ENCODE measurements at places on chromosomes 4 and X. TPM values are rescaled to one million over a fixed set of nuclear protein-coding genes. Genes with fewer than 3 reads are reported as not detected.

FGFR3 gene
- total RNA-seq = not detected

RGS12 gene
- 1.9 TPM for total RNA-seq

FAM47A gene
- not detected for total RNA-seq

LIMCH1 gene
- total RNA-seq = not detected

WNK3 gene
- total RNA-seq = 0.33 TPM

ZNF157 gene
- 0.61 TPM for total RNA-seq

LGI2 gene
- not detected for total RNA-seq

PALLD gene
- total RNA-seq = 11.0 TPM

DNA sequence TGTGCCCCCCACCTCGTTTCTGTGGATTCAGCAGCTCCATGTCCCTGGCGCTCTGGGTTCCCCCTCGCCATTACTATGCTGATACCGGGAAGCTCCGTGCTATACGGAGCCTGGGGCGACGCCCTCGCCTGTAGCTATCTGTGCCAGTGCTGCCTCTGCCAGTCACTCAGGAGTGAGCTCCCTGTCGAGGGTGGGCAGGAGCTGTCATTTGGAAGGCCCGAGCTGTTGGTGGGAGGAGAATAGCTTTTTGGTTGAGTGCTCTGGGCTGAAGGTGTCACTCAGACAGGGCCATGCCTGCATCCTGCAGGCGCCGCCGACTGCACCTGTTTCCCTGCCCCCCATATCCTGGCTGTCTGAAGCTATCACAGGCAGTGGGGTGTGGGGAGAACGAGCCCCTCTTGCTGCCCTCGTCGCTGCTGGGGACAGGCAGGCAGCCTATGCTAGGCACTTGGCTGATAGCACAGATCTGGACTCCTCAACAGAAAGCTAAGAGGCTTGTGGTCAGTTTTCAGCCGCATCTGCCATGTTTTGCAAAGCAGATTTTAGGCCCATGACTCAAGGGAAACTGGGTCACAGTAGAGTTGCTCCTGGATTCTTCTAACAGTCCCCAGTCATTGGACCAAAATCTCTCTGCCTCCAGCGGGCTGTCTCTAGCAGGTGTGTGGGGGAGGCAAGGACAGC, 31.8 kb downstream of the CPLX1 start:
- H3K27ac ChIP-seq = no peak overlapping the region
- peaks cover 38% of the 10 kb centered on the region for H3K27me3 ChIP-seq
- no peaks in the 10 kb centered on the region for H3K36me3 ChIP-seq
- H3K4me3 ChIP-seq = no peak overlapping the region

GRCh38 chrX:27444093-27444908, 18.8 kb downstream of the PPP4R3C start:
- H3K27me3 ChIP-seq = no peaks in the 10 kb centered on the region
- no peaks in the 10 kb centered on the region for H3K4me1 ChIP-seq
- DNase-seq = no peak

GRCh38 chrX:42704454-42704853, 73.5 kb downstream of the PPP1R2C start:
- no peaks in the 10 kb centered on the region for H3K4me1 ChIP-seq
- no peak overlapping the region for H3K4me3 ChIP-seq
- no peak overlapping the region for H3K27ac ChIP-seq

DNA sequence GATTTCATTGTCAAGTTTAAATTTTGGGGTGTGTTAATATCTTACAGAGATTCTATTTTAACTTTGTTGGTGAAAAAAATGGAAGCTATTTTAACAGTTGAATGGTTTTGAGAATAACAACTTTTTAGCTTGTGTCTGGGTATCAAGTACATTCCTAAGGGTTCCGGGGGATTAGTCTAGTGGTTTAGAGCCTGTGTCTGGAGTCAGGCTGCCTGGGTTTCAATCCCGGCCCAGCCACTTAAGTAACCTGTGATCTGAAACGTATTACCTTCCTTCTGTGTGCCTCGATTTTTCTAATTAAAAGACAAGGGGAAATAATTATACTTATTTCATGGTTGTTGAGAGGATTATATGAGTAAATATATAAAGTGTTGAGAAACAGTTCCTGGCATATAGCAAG, 288.6 kb upstream of the NR3C2 start:
- H3K4me3 ChIP-seq = no peak overlapping the region
- H3K36me3 ChIP-seq = no peaks in the 10 kb centered on the region
- no peak overlapping the region for H3K27ac ChIP-seq
- H3K27me3 ChIP-seq = no peaks in the 10 kb centered on the region

DNA sequence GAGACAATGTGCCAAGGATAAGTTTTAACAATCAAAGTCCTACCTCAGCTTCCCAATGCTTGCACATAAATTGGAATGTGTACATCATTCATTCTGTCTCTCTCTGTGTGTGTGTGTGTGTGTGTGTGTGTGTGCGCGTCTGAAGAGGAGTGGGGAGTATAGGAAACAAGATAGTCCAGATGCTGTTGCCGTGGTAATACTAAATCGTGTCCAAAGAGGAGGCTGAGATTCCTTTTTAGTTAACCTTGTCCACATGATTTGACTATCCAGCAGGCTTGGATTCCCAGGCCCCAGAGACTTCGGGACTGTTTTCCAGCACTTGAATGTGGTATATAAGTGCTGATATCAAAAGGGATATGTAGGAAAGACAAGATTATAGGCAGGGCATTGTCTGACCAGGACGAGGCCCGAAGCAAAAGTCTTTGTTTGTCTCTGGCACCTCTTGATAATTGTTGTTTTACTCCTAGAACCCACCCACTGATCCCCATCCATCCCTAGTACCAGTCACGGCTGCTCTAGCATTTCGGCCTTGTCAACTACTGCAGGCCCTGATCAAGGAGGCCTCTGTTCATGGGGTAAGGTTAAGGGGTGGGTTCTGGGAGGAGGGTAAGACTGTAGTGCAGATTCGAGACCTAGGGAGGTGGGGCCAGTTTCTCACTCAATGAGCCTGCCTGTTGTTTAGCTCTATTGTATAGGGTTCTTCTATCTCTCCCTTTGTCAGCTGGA, 3.9 kb downstream of the PLP1 start:
- no peaks in the 10 kb centered on the region for H3K4me1 ChIP-seq
- no peak overlapping the region for H3K27ac ChIP-seq
- H3K4me3 ChIP-seq = no peak overlapping the region

DNA sequence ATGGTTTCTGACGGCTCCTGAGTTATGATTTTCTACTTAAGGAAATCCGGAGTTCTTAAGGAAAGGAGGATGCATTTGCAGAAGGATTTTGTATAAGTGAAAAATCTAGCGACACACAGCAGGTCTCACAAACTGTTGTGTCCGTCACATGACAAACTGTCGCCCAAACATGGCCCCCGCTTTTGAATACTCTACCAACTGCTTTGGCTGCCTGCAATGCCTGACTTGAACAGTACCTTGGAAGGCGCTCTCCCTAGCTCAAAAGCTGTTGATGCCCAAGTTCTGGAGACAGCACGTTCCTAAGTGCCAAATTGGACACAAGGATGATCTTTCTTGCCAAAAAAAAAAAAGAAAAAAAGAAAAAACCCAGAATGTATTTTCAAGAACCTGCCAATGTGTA, 103.2 kb downstream of the ENPP6 start:
- no peaks in the 10 kb centered on the region for H3K4me1 ChIP-seq
- H3K36me3 ChIP-seq = no peaks in the 10 kb centered on the region
- no peak overlapping the region for H3K4me3 ChIP-seq
- DNase-seq = no peak
